Fibroblast of lung (primary cell): ENCODE measurements at places on chromosomes 13 and 19. TPM values are rescaled to one million over a fixed set of nuclear protein-coding genes. Genes with fewer than 3 reads are reported as not detected.

ZNF358 gene
- 16.2 and 16.7 TPM in 2 replicates for total RNA-seq

SLC5A5 gene
- not detected in 2 replicates for total RNA-seq

CACNA1A gene
- 1.8 and 9.7 TPM in 2 replicates for total RNA-seq

SYCN gene
- not detected in 2 replicates for total RNA-seq

LIM2 gene
- not detected in 2 replicates for total RNA-seq

NMRK2 gene
- total RNA-seq: not detected in 2 replicates

ZNF229 gene
- 24.4 and 25.2 TPM in 2 replicates for total RNA-seq

MYO16 gene
- total RNA-seq: under 0.01 TPM in 2 replicates

PRR36 gene
- under 0.01 TPM in 1 of 2 replicates, not detected in the other for total RNA-seq

PGLYRP1 gene
- not detected in 2 replicates for total RNA-seq

USHBP1 gene
- total RNA-seq: under 0.01 TPM in 1 of 2 replicates, not detected in the other

ZNF460 gene
- 78.1 and 80.9 TPM in 2 replicates for total RNA-seq

NAPA gene
- total RNA-seq: 48.3 and 76.8 TPM in 2 replicates

ZNF578 gene
- 5.1 and 9.6 TPM in 2 replicates for total RNA-seq

ERICH4 gene
- not detected in 2 replicates for total RNA-seq

OR10H1 gene
- not detected in 2 replicates for total RNA-seq

RNF225 gene
- under 0.01 TPM in 1 of 2 replicates, not detected in the other for total RNA-seq

XRCC1 gene
- 13.6 and 14.5 TPM in 2 replicates for total RNA-seq

APOC4 gene
- not detected in 2 replicates for total RNA-seq

CYP2F1 gene
- not detected in 2 replicates for total RNA-seq

EXOC3L2 gene
- under 0.01 TPM in 1 of 2 replicates, not detected in the other for total RNA-seq

CLDN10 gene
- total RNA-seq: not detected in 2 replicates

ZNF296 gene
- total RNA-seq: not detected in 2 replicates
